ENCODE measurements at places on chromosomes 2 and 18.

- DNase-seq, result no peak
Measured at GRCh38 chr2:122340246-122340645, 584.8 kb downstream of the TSN start.

GRCh38 chr2:134185639-134186038, 68.2 kb upstream of the MGAT5 start:
- no peak for DNase-seq

GRCh38 chr2:15720561-15721307, 129.1 kb downstream of the DDX1 start:
- DNase-seq, result no peak

- DNase-seq, result no peak
Measured at GRCh38 chr2:103445347-103445746, 683.5 kb downstream of the TMEM182 start.

DNA sequence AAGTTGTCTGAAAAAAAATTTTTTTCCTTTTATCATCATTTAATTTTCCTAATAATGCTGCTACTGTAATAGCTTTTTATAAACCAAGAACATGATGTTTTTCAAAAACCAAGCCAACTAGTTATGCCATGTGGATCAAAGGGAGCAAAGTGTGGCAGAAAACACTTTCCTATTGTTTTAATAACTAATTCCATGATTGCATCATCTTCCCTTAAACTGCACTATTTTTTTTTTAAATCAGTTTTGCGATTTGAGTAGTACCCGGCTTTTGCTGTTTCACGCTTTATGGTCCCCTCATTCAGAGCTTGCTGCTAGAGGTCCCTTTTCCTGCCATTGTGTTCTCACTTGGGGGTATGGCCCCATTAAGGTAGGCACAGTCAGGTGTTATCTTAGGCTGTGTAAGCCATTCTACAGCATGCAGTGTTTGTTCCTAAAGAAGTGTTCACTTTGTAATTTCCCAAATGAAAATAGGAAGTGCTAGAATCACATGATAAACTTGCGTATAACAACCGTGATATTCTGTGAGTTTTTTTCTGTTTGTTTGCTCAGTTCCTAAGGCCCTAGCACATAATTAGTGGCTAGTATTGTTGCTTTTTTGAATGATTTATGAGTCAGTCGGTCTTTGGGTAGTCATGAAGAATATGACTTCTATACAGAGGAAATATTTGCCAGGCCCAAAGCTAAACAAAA, 225.8 kb downstream of the PTGR3 start:
- DNase-seq, result no peak

GRCh38 chr2:241011296-241011600, 12.8 kb downstream of the SNED1 start:
- DNase-seq, result no peak

GRCh38 chr2:120454654-120455385, 108.9 kb downstream of the INHBB start:
- DNase-seq, result no peak

GRCh38 chr2:168816369-168816768, 13.9 kb downstream of the NOSTRIN start:
- no peak for DNase-seq

DNA sequence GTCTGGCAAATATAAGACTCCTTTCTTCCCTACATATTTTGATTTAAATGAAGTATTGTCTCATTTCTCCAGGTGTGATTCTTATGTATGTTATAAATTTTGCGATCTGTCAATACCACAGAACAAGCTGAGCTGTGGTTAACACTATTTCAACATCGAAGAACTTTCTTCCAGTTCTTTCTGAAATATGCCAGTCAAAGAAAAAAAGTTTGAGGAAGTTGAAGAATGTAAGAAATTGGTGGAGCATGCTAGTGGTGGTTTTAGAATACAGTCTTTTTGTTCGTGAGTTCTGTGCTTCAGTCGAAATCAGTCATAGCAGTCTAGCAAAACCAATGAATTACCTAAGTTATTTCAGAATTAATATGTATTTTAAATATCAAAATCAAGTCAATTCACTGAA, 8.6 kb upstream of the COBLL1 start:
- DNase-seq, result no peak

DNA sequence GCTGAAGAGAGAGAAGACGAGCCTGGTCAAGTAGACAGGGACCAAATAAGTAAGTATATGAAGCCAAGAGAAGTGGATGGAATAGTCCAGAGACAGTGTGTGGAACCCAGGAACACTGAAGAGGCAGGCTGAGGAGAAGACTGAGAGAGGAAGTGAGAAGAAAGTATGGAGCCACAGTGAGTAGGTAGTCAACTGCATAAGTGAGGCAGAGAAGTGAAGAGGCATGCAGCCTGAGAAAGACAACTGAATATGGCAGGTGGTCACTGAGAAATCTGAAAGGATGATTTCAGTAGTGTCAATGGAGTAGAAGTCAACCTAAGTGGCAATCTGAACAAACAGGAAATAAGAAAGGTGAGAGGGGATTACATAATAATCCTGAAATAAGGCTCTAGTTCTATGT, 55.4 kb downstream of the CWC22 start:
- DNase-seq, result no peak

DNA sequence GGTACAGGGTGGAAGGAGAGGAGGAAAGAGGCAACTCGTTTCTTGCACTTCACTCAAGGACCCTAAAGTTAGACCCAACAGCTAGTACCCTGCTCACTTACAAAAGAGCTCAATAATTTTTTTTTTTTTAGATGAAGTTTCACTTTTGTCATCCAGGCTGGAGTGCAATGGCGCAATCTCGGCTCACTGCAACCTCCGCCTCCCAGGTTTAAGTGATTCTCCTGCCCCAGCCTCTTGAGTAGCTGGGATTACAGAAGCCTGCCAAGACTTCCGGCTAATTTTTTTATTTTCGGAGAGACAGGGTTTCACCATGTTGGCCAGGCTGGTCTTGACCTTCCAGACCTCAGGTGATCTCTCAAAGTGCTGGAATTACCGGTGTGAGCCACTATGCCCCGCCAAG, 4.1 kb downstream of the ASB3 start:
- DNase-seq, result no peak

Measured in C1 segment of cervical spinal cord (tissue), 14 donors.